ENCODE measurements at places on chromosomes 13 and 19.

DNA sequence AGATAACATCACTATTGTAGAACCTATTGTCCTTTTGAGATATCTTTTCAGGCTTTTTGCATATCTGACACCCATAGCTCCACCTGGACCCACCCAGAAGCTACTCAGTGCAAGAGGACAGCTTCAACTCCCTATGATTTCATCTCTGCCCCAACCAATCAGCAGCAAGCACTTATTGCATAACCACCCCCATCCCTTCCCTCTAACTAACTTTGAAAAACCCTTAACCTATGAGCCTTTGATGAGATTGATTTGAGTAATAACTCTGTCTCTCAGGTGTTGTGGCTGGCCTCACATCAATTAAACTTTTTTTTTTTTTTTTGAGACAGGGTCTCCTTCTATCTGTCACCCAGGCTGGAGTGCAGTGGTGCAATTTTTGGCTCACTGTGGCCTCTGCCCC lies 13.4 kb upstream of the MTRF1 start:
- DNase-seq: no peak

DNA sequence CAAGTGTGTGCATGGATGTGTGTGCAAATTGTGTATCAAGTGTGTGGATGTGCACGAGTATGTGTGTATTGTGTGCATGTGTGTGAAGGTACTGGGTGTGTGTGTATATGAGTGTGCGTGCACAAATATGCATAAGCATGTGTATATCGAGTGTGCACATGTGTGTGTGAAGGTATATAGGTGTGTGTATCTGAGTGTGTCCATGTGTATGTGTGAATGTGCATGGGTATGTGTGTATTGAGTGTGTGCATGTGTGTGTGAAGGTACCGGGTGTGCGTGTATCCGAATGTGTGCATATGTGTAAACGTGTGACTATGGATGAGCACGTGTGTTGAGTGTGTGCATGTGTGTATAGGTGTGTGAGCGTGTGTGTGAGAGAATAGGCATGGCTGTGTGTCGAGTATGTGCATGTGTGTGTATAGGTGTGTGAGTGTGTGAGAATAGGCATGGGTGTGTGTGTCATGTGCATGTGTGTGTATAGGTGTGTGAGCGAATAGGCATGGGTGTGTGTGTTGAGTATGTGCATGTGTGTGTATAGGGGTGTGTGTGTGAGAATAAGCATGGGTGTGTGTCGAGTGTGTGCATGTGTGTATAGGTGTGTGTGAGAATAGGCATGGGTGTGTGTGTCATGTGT lies 12.8 kb downstream of the EVI5L start:
- no peak for DNase-seq

DNA sequence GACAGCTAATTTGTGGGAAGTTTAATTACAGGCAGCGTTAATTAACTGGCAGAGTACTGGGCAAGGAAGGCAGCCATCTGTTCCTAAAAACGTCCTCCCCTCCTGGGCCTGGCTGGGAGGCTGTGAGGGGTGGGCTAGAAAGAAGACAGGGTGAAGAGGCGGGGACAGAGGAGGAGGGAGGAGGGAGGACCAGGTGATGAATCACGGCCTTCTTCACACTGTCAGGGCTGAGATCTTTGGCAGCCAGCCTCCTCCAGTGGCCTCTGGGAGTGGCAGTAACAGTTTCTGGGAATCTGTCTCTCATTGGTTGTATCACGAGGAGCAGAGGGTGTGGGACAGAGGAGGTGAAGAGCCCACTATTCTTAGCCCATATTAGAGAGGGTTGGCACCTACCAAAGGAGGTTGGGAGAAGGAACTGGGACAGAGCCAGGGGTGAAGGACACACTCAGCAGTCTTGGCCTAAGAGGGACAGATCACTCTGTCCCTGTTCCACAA lies 9.6 kb upstream of the ZNRF4 start:
- DNase-seq: no peak

GRCh38 chr13:34452831-34453230 lies 489.2 kb upstream of the NBEA start:
- DNase-seq: no peak

- peak; percentile 80 for DNase-seq
These were observed 8.0 kb downstream of the RGCC start for GRCh38 chr13:41465241-41465847.

DNA sequence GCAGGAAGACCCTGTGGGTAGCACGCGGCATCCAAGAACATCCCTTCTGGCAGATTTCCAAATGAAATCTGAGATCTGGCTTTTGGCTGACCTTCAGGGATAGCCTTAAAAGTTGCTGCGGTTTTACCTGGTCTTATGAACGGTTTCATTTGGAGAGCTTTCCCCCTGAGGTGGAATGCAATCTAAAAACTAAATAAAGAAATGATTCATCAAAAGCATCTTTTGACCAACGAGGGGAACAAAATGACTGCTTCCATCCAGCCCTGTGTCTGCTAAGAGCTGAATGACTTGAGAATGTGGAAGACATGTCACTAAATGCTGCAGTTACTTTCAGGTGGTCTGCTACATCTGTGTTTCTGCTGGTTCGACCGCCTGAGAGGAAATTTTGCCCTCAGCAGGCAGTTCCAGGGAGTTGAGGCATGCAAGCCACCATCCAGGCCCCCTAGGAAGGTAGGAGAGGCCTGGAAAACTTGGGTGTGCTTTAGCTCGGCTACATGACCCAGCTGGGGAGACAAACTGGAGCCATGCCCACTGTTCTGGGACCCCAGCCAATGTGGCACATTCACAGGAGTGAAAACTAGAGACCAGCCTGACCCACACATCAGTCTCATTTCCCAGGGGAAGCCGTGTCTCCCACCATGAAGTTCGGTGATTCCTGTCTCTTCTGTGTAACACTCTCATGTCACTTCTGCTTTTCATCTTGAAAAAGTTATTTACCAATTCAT lies 175.1 kb upstream of the KL start:
- no peak for DNase-seq

- no peak for DNase-seq
These were observed 331.3 kb downstream of the NDFIP2 start for GRCh38 chr13:79812070-79812850.

DNA sequence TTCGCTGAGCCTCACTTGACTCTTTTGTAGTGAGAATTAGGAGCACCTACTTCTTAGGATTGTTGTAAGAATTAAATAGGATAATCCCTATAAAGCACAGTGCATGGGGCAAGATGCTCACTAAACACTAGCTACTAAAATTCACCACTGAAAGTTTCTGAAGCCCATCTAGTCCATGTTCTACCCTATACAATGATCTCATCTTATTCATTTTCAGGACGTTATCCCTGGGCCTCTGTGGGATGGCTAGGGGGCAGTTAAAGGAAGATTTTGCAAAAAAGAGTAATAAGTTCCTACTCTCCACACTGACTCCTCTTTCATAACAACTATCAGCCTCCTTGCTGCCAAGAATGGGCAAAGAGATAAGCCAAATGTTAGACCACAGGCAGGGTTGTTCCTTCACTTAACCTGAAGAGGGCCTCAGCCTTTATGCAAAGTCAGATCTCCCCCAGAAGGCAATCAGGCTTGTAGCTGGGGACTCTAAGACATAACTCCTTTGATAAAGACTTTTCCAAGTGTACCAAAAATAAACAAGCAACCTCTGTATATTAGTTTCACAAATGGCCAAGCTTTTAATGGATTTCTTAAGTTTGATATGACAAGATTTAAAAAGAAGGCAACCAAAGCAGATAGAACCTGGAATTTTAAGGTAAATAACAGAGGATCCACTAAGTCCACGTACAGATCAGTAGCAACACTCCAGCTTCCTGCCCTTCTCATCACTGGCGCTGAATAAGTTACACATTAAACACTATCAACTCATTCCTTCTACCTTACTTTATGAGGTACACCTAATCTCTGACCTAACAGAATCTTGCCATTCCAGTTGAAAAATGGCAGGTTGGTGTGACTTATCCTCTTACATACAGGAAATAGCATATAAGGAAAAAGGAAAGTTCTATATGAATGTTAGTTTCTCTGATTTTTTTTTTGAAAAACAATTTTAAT lies 44.4 kb downstream of the ELF1 start:
- DNase-seq: no peak

DNA sequence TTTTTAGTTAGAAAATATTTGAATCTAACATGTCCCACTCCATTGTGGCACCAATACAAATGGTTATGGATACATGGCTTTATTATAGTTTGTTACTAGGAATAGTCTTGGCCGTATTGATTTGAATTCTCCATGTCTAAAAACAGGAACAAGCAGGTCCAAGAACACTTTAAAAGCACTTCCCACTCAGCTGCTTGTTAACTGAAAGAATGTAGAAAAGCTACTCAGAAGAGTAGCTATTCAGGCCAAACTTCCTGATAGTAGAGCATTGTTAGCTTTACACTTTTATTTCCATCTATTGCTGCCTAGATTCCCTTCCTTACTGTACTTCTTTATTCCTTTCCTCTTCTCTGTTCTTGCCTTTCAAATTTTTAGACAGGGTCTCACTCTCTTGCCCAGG lies 6.9 kb downstream of the PIBF1 start:
- no peak for DNase-seq

DNA sequence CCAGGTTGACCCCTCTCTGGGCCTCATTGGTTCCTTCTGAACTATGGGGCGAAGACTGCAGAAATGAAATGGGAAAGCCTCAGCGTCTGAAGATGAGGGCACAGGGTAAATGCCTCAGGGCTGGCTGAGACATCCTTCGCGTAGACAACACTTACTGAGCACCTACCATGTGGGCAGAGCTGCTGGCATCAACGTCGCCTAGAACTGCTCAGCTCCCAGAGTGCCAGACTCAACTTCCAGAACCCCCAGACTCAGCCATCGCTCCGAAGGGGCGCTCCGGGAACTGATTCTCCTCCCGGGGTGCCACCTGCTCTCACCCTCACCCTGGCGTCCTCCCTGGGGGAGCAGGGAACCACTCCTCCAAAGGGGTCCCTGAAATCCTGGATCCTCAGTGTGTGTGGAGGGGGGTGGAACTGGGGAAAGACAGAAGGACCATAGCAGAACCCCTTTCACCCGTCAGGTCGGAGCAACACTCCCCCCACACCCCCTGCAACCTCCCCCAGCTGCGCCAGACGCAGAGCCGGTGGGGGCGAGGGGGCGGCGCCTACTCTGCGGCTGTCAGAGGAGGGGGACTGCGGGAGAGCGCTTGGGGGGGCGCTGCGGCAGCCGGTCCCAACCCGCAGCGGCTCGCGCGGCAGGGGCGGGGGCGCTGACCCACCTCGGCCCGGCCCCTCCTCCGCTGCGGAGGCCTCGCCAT lies 8.2 kb upstream of the NFIC start:
- no peak for DNase-seq

DNA sequence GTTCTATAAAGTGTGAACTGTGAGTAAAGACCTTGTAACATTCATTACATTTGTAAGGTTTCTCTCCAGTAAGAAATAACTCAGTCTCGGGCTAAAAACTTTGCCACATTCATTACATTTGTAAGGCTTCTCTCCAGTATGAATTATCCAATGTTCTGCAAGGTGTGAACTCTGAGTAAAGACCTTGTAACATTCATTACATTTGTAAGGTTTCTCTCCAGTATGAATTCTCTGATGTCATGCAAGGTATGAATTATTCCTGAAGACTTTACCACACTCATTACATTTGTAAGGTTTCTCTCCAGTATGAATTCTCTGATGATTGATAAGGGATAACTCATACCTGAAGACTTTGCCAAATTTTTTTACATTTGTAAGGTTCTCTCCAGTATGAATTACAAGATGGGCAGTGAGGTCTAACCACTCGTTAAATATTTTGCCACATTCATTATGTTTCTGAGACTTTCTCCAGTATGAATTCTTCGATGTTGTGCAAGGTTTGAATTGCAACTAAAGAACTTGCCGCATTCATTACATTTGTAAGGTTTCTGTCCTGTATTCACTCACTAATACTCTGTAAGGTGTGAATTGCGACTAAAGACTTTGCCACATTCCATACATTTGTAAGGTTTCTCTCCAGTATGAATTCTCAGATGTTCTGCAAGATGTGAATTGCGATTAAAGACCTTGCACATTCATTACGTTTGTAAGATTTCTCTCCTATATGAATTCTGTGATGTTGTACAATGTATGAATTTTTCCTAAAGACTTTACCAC lies 21.2 kb downstream of the ZNF578 start:
- DNase-seq: no peak

DNA sequence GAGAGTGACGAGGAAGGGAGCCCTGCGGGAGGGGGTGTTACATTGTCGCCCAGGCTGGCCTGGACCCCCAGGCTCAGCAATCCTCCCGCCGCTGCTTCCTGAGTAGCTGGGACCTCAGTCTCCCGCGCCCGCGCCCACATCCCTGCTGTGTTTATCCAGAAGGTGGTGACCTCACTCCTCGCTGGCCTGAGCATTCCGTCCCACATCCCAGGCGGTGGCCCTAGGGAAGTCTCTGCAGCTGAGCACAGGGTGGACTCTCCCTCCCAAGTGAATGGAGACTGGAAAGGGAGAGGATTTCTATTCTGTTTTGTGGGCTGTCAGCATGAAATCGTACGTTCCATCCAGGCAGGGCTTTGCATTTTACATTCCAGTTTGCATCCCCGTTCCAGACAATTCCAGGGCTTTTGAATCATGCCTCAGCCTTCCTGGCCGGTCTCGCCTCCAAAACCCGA lies 401 bp upstream of the ZNF765 start:
- DNase-seq: no peak

DNA sequence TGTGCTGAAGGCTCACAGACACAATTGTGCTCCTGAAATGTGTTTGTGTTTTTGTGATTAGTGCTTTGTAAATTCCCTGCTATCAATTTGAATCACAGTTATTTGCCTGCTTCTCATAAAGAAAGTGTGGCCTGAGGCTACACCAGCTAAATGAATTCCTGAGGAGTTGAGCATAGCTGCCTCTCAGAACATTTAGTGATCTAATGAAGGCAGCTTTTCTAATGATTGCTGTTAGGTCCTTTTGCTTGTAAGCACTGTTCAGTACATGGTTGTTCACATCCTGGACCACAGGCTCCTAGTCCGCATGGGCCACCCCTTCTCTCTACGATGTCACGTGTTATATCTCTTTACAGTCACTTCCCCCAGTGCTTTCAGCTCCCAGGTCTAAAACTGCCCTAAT lies 238.2 kb downstream of the B3GLCT start:
- no peak for DNase-seq

- DNase-seq: no peak
These were observed 93.5 kb downstream of the ZDHHC20 start for GRCh38 chr13:21365574-21365973.

GRCh38 chr19:46736531-46737297 lies 9.1 kb upstream of the FKRP start:
- DNase-seq: no peak

DNA sequence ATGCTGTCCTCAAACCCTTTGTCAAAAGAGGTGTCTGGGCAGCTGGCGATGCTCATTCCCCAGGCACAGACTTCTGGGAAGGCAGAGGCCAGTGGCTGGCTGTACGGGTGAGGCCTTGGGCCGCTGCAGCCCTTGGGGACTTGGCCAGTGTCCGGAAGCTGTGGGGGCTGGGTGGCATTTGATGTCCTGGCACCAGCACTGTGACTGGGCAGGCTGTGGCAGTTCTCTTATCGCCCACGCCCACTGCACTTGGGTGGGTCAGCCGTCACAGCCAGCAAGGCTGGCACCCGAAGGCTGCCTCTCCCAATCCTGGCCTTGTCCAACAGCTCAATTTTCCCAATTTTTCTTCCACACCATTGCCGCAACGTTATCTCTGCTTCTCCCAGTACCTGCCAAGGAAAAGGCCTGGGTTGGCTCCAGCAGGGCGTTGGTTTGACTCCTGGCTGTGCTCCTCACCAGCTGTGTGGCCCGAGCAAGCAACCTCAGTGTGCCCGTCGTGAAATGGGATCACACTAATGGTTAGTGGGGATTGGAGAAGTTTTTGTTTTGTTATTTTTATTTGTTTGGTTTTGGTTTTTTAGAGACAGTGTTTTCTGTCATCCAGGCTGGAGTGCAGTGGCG lies 12.7 kb upstream of the SLC44A2 start:
- no peak for DNase-seq
